ENCODE measurements at places on chromosomes 2 and 18. TPM values are rescaled to one million over a fixed set of nuclear protein-coding genes. Genes with fewer than 3 reads are reported as not detected.

Gene TRIM54
- 0.11 TPM for total RNA-seq

Gene CYP1B1
- 6.3 TPM for total RNA-seq

Gene FARSB
- 56.3 TPM for total RNA-seq

Gene SLC9A4
- 0.11 TPM for total RNA-seq

Gene GPR35
- 4.1 TPM for total RNA-seq

Gene ALMS1
- 24.0 TPM for total RNA-seq

Gene CYP26B1
- total RNA-seq: not detected

Gene CTAGE1
- total RNA-seq: not detected

Gene NDC80
- 84.7 TPM for total RNA-seq

- no peaks in the 10 kb centered on the region for H3K27me3 ChIP-seq
- no peaks in the 10 kb centered on the region for H3K36me3 ChIP-seq
- no peak for DNase-seq
- no peaks in the 10 kb centered on the region for H3K4me1 ChIP-seq
- no peak overlapping the region for H3K4me3 ChIP-seq
- no peak overlapping the region for H3K27ac ChIP-seq
Observed at GRCh38 chr2:83103613-83104012, 1355.5 kb downstream of the SUCLG1 start.

DNA sequence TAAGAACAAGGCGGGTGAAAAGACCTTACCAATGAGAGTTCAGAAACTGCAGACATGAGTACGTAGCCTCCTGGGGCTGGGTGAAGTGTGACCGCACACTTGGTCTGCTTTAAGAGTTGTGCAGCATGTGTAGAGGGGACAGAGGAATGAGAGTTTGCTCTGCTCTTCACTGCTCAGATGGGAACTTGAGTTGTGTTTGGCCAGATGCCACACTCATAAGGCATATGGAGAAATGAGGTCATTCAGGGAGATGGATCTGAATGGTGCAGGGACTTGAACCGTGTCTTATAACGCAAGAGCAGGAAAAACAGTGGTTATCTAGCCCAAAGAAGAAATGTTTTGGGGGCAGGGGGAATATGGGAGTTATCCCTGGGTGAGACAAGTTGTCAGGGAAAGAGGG, 273.8 kb upstream of the LYPD1 start:
- peaks cover 3% of the 10 kb centered on the region for H3K27me3 ChIP-seq
- no peak overlapping the region for H3K27ac ChIP-seq
- H3K4me3 ChIP-seq: no peak overlapping the region
- DNase-seq: no peak
- no peaks in the 10 kb centered on the region for H3K4me1 ChIP-seq

- H3K36me3 ChIP-seq: no peaks in the 10 kb centered on the region
- H3K27me3 ChIP-seq: peaks cover 4% of the 10 kb centered on the region
- no peak overlapping the region for H3K4me3 ChIP-seq
- DNase-seq: no peak
Observed at GRCh38 chr2:232973796-232974195, 39.3 kb downstream of the NGEF start.

GRCh38 chr2:221431477-221431876, 140.6 kb downstream of the EPHA4 start:
- DNase-seq: no peak
- no peak overlapping the region for H3K4me3 ChIP-seq
- H3K27me3 ChIP-seq: no peaks in the 10 kb centered on the region
- H3K4me1 ChIP-seq: no peaks in the 10 kb centered on the region
- H3K27ac ChIP-seq: no peak overlapping the region
- peaks cover 16% of the 10 kb centered on the region for H3K36me3 ChIP-seq

DNA sequence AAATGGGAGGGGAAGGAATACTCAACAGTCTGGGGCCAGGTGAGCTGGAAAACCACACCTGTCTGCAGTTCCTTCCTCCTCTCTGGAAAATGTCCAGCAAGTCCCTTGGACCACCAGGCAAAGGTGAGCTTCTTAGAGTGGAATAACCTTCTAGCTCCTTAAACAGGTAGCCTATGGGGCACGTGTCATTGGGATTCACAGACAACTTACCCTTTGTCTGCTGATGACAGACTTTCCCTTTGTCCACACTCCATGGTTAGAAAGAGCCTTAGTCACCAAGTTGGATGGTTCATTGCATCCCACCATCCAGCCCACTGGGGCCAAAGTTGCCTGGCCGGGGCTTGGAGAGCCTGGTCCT, 98.0 kb upstream of the ITGA6 start:
- H3K36me3 ChIP-seq: no peaks in the 10 kb centered on the region
- H3K27me3 ChIP-seq: peaks cover under 1% of the 10 kb centered on the region
- no peak overlapping the region for H3K4me3 ChIP-seq
- H3K4me1 ChIP-seq: peaks cover 9% of the 10 kb centered on the region

Data from activated CD4-positive, alpha-beta T cell treated with anti-CD3 and anti-CD28 coated beads for 36 hours (primary cell).